ENCODE measurements at places on chromosomes 7 and 10.

DNA sequence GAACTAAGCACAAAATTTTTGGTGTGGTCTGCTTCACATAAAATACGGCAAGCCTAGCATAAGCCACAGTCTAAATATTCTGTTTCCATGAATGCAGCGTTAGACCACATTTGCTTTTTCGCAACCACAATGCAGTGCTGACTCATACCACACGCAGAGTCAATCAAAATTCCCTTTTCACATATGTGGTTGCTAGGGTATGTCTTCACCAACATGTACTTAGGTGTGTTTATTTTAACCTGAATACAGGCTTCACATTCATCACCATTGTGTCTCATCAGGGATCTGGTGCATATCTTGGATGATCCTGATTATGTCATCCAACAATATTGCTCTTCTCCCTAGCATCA is 90.8 kb downstream of the CHN2 start:
- no peak for DNase-seq

- DNase-seq = no peak
Observed at GRCh38 chr7:143507094-143507518, 29.4 kb downstream of the TAS2R41 start.

DNA sequence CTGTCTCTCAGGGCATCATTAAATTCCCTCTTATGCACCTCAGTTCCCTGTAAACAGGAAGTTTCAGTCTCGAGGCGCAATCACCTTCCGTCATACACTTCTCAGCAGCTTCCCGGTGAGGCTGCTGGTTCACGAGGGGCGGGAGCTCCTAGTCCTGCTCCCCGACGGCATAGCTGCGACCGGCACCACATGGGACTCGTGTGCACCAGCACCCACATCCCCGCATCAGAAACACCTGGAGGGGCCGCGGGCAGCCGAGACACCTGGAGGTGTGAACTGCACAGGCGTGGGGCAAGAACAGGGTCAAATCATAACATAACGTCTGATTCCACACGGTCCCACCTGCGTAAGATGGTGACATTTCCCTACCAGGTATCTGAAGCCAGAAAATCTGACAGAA is 52.7 kb downstream of the DIP2C start:
- DNase-seq = no peak

- no peak for DNase-seq
Observed at GRCh38 chr10:33093362-33093761, 135.3 kb upstream of the ITGB1 start.

DNA sequence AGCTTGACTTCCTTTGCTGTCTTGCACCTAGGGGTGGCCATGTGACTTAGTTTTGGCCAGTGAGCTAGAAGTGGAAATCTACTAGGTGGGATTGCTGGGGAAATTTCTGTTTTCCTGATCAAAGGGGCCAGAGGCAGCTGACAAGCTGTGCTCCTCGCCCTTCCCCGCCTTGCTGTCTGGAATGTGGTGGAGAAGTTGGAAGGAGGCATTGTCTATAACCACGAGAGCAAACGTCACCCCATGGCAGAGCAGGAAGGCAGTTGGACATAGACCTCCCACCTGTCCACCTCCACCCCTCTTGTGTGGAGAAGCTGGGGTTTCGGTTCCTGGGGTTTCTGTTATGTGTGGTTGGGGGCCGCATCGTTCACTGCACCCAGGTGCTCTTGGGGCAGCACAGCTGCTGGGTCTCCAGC is 7.3 kb downstream of the SFRP5 start:
- no peak for DNase-seq

DNA sequence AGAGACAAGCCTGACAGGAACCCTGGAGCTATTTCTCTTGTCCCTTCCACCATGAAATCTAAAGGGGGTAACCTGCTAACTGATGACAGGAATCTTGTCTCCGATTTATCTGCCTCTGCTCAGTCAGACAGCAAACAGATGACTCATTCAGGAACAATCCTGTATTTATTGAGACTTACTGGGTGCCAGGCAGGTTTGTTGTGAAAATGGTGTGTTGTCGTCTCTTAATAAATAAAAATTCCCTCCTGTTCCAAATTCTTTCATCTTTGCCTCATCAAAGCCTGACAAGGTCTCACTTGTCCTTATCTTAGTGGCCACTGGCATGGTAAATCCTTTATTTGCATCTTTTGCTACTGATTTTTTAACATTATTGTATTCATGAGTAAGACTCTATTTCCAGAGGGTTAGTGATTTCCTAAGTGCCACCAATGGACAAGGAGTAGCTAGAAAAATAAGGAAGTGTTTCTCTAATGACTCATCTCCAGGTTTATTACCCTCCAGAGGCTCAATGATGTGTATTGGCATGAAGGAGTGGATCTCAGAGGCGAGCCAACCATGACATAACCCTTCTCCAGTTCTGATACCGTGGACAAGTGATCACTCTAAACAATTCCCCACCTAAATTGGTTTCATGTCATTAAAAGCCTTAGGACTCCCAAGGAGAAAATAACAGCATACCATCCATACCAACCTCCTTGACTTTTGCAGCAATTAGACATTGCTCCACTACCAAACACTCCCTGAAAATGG is 724.0 kb downstream of the GRID1 start:
- DNase-seq = no peak

DNA sequence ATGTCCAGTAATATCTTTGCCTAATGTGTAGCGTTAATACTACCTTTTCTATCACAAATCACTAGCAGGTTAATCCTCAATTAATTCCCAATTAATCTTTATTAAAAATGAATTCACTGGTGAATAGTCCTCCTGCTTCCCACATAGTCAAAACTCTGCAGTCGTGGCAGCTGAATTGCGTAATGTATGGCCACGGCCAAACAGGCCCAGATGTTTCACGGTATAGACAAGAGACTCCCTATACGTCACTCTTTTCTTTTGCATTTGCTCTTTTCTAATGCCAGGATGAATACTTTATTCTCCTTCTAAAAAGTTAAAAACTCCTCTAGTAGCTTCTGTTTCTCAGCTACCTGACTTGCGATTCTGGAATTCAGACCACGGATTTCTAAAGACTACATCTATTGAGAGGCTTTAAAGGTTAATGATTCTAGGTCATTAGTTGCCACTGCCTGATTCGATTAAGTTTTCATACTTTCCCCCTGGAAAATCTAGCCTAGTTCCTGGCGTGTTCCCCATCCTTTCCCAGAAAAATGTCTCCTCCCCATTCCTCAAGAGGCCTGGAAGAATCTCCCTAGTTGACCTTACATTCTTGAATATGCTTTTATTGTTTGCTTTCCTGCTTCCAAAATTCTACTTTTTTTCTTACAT is 16.9 kb downstream of the MEOX2 start:
- no peak for DNase-seq

All from activated CD4-positive, alpha-beta T cell treated with anti-CD3 and anti-CD28 coated beads for 24 hours (primary cell).